ENCODE measurements at places on chromosomes 3 and 15.

- no peak for DNase-seq
Measured at GRCh38 chr3:24323272-24323671, 171.4 kb downstream of the THRB start.

DNA sequence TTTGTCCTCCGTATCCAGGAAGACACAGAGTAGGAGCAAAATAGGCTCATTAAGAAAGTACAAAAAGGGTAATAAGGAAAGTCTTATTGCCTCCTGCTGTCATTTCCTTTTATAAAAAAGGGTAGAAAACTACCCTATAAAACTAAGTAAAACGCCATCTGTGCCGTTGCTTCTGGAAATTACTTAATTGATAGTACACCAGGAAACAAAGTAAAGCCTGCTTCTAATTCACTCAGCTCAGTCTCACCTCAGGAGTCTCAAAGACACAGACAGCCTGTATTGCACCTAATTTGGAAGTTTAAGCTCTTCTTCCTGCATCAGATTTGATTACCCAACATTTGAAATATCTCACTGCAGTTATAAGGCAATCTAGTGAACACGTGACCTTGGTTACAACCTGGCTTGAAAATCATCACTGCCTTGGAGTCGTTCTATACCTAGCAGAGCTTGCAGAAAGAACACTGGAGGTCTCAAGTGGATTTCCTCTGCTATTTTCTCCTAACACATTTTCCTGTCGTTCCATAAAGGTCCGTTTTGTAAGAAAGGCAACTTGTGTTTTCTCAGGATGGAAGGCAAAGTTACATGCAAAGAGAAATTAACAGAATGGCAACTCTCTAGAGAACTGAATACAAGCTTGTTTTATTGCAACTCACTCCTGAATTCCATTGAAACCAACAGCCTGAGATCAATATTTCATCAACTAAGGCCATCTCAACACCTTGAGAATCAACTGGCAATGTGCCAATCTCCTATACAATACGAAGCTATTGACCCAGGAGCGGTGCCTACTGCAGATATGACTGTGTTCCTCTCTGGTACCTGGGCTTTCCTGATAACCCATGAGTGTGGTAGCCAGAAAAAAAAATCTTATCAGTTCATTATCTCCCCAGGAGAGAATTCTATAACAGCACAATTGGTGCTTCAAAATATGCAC lies 203.3 kb upstream of the LMCD1 start:
- no peak for DNase-seq

GRCh38 chr3:177221744-177222143 lies 24.5 kb upstream of the TBL1XR1 start:
- no peak for DNase-seq

- no peak for DNase-seq
Measured at GRCh38 chr3:188152660-188153436, 1.1 kb upstream of the LPP start.

DNA sequence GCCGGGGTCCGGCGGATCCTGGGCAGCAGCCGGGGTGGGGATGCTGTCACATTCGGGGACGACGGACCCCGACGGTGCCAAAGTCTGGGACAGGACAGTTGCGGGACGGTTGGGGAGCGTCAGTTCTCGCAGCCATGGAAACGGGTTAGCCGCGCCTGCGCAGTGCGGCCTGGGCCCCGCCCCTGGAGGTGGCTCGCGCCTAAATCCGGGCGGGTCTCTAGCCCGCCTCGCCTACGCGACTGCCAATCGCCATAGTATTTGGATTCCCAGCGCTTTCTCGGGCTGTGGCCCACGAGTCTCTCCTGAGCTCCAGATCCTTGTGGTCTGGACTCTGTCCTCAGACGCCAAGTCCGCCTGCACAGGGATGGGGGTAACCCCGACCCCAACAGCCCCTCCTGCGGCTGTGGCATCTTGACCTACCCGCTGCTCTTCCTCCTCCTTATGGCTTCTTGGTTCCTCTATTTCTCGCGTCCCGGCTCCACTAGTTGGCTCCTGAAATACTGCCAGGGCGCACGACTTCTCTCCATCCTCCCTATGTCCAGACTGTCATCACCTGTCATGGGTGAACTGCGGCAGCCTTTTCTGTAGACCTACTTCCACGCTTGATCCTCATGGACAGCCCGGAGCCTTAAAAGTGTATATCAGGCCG lies at the start of gene ZMYND10:
TSS of gene ZMYND10 (minus strand) at position 147 of the 649 bp plus-strand sequence. CDS start 153 bp downstream, outside the sequence.
- peak; percentile 70 for DNase-seq

All from T1000 (cell line).